ENCODE measurements at places on chromosomes 7 and 10. TPM values are rescaled to one million over a fixed set of nuclear protein-coding genes. Genes with fewer than 3 reads are reported as not detected.

- H3K27ac ChIP-seq = no peak overlapping the region
- H3K27me3 ChIP-seq = peaks cover 5% of the 10 kb centered on the region
- DNase-seq = no peak
- H3K36me3 ChIP-seq = no peaks in the 10 kb centered on the region
Observed at GRCh38 chr10:126704649-126705048, 34.2 kb upstream of the C10orf90 start.

GRCh38 chr10:83372646-83373045 lies 766.7 kb upstream of the GHITM start:
- DNase-seq = no peak
- H3K4me3 ChIP-seq = no peak overlapping the region
- no peak overlapping the region for H3K27ac ChIP-seq
- no peaks in the 10 kb centered on the region for H3K27me3 ChIP-seq
- no peaks in the 10 kb centered on the region for H3K36me3 ChIP-seq

- H3K27ac ChIP-seq = no peak overlapping the region
- DNase-seq = no peak
- no peaks in the 10 kb centered on the region for H3K27me3 ChIP-seq
- no peak overlapping the region for H3K4me3 ChIP-seq
Observed at GRCh38 chr7:135942614-135943013, 34.5 kb downstream of the MTPN start.

- no peak overlapping the region for H3K27ac ChIP-seq
- no peak for DNase-seq
- no peak overlapping the region for H3K4me3 ChIP-seq
- no peaks in the 10 kb centered on the region for H3K27me3 ChIP-seq
- no peaks in the 10 kb centered on the region for H3K36me3 ChIP-seq
- H3K4me1 ChIP-seq = no peaks in the 10 kb centered on the region
Observed at GRCh38 chr10:131852823-131853609, 47.8 kb upstream of the PPP2R2D start.

FANK1 gene
- 5.0 TPM for polyA plus RNA-seq

NYAP1 gene
- 3.5 TPM for polyA plus RNA-seq
